Spleen (tissue), 13 donors: ENCODE measurements at places on chromosomes 11 and 22.

DNA sequence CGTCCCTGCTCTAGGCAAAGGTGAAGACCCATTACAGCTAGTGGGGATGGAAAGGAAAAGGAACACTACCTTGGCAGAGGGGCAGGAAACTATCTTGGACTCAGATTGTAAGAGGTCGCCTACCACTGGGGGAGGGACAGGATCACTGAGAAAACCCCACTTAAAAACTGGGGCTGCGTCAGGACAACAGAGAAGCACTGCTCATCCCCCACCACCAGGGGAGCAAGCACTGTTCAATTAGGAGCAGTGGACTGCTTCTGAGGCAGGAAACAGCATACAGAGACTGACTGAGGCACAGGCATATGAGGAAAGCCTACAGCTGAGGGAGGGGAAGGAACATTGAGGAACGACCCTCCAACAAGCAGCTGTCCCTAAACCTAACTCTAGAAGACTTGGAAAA is 20.8 kb upstream of the DLAT start:
- no peak for DNase-seq

- no peak for DNase-seq
These were observed 96.3 kb upstream of the CSNK2A3 start for GRCh38 chr11:11449327-11449726.

DNA sequence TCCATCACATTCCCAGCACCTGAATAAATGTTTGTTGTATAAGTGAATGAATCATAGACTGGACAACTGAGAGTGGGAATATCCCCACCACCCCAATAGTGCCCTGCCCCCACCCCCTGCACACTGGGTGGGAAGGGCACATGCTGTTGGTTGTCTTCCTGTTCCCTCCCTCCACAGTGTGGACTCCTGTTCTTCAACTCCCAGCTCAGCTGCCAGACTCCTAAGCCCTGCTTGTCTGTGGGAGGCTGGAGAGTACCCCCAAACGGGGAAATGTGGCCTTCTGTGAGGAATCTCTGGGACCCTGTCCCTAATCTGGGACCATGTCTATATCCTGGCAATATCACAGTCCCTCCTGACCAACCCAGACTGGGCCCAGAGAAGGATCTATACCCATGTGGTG is 5.5 kb upstream of the MYOD1 start:
- DNase-seq = no peak

DNA sequence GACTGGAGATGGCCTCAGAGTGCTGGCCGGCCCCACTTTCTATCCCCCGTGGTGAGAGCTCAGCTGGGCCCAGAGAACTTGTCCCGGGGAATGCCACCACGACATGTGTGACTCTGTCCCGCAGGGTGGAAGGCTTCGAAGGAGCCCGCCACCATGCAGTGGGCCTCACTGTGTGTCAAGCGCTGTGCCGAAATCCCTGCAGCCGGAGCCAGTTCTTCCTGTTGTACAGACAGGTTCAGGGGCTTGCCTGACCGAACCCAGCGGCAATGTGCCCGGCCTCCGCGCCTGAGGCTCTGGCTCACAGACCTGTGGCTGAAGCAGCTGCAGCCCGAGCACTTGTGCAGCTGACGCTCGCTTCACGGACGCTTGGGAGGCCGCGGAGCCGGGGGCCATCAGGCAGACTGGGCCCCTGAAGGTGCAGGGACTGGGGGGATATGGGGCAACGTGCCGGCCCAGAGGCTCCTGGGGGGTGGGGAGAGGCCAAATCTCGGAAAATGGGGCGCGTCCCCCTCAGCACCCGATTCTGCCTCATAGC is 650 bp downstream of the PPM1F start:
- DNase-seq = peak; percentile 91
